Stimulated activated CD8-positive, alpha-beta memory T cell treated with anti-CD3 and anti-CD28 coated beads, Interleukin-15, amount 100 ng/mL, for 48 hours (primary cell): ENCODE measurements at places on chromosomes 12 and 14.

DNA sequence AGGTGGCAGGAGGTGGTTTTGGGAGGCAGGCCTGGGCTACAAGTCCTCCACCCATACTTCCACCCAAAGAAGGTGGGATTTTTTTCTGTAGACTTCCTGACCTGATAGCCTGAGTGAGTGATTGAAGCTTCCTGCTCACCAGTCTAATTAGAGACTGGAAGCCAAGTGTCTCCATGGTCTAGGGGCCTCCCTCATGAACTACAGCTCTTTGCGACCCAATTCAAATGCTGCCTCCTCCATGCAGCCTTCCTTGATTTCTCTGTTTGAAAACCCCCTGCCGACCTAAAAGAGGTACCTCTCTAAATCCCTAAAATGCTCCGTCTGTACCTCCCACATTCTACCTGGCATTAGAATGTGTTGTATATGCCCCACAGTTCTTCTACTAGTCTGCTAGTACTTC lies 124.9 kb downstream of the PLXNC1 start:
- no peak for DNase-seq

DNA sequence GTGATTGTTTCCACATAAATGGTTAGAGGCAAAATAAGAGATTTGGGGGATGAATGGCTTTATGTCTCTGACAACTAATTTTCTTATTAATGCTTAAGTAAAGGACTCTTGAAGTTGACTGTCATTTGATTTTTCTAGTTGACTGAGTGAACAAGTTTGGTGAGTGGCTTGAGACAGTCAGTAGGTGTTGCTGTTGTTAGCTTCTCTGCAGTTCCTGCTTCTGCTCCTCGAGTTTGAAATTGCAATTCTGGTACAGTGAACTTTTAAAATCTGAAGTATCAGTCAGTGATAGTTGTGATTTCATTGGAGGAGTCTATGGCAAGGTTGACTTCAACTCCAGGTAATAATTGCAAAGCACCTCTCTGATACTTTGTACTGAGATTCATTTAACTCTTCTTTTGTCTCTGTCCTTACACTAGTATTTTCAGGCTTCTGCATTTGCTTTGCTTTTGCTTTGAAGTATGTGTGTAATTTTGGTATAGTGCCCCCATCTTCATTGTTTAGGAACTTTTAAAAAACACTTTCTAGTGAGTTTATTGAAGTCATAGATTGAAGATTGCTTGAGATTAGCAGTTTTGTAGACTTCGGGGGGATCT lies 415.5 kb downstream of the PCNX1 start:
- no peak for DNase-seq

GRCh38 chr14:73443758-73444157 lies 14.6 kb downstream of the NUMB start:
- DNase-seq, result no peak

DNA sequence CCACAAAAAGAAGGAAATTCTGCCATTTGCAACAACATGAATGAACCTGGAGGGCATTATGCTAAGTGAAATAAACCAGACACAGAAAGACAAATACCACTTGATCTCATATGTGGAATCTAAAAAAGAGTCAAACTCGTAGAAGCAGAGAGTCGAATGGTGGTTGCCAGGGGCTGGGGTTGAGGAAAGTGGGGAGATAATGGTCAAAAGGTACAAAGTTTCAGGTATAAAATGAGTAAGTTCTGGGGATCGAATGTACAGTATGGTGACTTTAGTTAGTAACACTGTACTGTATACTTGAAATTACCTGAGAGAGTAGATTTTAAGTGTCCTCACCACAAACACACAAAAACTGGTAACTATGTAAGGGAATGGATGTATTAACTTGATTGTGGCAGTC lies 129.4 kb downstream of the PPM1H start:
- no peak for DNase-seq
